Kasumi-1 (cell line): ENCODE measurements at places on chromosomes 7 and 10.
A peak's percentile ranks its signal among the peaks of the same experiment; 100 is the strongest.

DNA sequence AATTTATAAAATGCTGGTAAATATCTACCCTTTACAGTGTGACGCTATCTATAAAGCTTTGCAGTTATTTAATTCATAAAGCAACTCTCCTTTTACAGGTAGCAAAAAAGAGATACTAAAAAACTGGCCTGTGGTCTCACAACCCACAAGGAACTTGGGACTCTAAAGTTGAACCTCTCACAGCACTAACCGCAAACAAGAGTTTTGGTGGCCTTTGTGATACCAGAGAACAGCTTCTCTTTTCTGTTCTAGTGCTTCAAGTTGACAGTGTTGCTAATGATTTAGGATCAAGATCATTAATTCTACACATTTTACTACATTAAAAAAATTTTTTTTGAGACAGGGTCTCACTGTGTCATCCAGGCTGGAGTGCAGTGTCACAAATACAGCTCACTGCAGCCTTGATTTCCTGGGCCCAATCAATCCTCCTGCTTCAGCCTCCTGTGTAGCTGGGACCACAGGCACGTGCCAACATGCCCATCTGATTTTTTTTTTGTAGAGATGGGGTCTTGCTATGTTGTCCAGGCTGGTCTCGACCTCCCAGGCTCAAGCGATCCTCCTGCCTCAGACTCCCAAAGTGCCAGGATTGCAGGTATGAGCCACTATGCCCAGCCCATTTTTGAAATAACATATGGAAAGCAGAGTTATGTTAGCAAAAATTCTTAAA, 56.0 kb upstream of the ST8SIA6 start:
- peak; percentile 11 for DNase-seq

DNA sequence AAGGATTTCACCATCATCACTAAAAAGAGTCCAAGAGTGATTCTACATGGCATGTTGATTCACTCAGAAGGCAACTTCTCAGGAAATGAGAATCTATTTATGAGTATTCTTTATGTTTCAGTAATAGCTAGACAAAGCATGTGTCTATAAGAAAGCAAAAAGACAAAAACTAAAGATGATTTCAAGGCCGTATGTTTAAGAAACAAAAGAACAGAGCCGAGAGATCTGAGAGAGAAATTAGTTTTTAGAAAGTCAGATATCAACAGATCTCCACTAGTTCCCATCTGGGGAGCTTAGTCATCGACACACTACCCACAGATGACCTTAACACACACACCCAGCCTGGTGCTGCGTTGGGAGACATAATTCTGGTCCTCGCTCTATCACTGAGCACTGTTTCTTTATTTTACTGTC, 21.0 kb downstream of the PIP4K2A start:
- DNase-seq = no peak

DNA sequence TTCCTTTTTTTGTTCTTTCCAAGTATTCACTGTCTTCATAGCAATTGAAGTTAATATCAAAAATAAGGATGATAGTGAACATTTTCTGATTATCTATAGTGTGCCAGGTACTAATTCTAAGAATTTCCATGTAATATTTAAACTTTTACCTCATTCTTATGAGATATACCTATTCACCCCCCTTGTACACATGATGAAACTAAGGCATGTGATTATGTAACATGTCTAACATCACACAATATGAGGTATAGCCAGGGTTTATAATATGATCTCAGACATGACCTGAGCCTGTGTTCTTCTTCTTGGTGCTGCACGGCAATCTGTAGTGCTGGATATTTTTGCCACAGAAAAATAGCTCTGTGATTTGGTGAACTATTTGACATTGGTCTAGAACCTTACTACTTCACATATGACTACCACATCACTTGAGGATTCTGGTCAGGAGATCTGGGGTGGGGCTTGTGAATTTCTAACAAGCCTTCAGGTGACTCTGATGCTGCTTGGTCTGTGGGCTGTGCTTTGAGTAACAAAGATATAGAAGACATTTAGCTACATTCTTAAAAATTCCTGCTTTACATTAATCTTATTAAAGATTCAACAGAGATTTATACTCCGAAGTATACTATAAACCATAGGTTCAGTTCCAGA, 79.1 kb downstream of the TRIM24 start:
- no peak for DNase-seq

- DNase-seq = peak; percentile 57
Observed at GRCh38 chr10:89389254-89389653, 3.2 kb upstream of the IFIT1 start.

DNA sequence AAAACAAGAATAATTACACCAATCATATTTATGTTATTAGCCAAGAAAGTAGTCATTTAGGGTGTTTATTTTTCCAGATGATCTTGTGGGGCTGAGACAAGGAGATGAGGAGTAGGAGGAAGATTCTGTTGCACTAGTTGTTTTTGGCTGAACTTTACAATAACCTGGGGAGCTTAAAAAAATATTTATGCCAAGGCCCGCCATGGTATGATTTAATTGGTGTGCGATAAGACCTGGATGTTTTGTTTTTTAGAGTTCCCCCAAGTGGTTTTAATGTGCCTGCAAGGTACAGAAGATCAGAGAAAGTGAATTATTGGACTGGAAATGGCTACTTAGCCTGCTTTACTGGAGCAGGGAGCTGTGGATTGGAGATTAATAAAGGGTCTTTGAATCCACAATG, 7.1 kb upstream of the ZNF282 start:
- no peak for DNase-seq

- no peak for DNase-seq
Observed at GRCh38 chr10:26738301-26738911, 40.9 kb downstream of the PDSS1 start.

DNA sequence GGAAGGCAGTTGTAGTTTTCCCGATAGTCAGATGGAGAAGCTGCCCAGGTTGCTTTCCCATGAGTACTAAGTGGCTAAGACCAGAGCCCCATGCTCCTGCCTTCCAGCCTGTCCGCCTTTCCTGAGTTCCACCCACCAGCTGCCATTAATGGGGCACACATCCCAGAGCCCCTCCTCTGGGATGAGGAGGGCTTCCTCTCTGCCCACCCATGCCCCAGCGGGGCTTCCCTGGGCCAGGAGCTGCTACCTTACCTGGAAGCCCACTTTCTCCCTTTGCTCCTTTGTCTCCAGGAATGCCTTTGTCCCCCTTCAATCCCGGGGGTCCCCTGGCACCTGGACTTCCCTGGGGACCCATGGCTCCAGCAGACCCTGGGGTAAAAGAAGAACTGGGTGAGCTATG, 7.8 kb downstream of the SFTPD start:
- no peak for DNase-seq

DNA sequence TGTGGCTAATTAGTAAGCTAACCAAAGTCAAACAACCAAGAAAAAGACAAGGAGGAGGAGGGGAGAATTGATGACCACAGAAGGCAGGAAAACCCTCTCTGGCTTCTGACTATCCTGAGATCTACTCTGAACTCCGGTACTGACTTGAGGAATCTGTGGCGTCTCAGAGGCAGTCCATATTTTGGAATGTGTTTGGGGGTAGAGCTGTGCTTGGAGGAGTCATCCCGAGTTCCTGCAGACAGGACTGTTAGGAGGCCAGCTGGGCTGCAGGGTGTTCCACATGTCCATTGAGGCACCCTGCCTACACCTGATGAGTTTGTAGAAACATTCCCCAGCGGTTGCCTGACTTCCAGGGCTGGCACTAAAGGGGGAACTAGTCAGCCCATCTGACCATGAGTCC, 91.6 kb downstream of the PLCE1 start:
- DNase-seq = no peak

GRCh38 chr10:3239920-3240894, 67.6 kb upstream of the PITRM1 start:
- DNase-seq = no peak

DNA sequence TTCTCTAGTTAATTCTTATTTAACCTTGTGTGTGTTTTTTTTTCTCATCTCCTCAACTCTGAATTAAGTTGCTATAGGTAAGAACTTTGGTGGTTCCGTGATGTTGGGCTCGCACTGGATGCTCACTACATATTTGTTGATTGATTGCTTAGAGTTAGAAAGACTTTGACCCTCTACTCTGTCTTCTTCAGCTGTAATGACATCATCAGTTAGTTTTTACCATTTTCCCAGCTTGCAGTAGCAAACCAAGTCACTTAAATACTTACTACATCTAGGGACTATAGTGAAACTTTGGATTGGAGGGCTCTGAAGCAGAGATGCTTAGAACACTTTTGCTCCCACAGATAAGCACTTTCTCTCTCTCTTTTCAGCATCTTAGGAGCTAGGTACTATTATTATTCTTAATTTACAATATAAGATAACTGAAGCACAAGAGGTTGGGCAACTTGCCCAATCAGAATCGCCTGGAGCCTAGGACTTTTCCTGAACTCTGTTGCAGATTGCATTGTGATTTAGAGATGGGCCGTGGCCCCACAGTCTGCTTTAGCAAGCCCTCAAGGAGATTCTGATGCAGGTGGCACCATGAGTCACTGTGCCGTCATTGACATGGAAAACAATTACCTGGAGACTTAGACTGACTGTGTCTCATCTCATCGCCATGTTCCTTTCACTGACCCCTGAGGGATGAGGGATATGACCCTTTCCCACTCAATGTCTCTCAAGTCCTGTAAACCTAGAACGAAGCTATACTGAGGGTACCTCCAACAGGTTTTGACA, 471.9 kb upstream of the PODXL start:
- DNase-seq = no peak

DNA sequence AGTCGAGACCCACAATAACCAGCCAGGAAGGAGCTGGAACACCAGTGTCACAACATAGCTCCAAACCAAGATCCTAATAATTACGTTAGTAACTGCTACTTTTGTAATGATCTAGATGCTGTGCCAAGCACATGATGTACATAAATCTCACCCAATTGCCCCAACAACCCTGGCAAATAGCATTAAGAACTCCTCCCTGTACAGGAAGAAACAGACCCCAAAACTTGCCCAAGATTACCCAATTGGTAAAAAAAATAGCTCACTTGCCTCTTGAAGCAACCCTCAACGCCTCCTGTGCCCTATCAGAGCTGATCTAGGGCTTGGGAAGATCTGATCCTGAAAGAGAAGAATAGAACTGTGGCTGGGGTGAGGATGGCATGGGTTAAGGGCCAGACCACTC, 628.7 kb upstream of the AUTS2 start:
- DNase-seq = no peak

GRCh38 chr10:13823709-13824405, 237.1 kb downstream of the PRPF18 start:
- DNase-seq = no peak

DNA sequence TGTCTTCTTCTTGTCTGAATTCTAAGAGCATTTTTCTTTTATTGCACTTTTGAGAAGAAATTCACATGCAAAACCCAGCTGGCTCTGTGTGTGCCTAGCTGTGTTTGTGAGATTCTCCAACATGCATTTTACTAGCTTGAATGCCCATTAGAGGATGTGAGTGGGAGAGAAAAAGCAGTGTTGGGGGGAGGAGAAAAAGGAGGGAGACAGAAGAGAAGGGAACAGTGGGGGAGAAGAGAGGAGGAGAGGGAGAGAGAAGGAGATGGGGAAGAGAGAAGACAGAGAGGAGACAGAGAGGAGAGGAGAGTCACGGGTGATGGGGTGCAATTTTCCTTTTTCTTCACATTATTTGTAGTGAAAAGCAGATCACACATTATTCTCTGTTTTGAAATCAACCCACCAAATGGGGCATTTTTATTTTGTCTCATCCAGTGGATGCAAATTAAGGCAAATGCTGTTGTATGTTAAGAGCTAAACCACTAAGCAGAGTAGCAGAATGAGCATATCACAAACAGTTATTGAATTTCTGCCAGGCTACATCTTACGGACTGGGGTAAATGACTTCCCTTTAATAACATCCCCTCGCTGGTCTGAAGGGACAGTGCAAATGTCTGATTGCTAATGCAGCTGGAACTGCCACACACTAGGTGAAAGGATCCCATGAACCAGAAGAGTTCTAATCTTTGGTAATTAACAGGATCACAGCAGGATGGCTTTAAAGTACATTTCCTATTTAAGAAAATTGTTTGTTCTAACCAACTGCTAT, 849 bp downstream of the LRRN3 start:
- no peak for DNase-seq

GRCh38 chr10:29634105-29634504, 666 bp downstream of the SVIL start:
- DNase-seq = no peak

GRCh38 chr7:36514289-36515243, 124.9 kb downstream of the ANLN start:
- DNase-seq = no peak

- DNase-seq = no peak
Observed at GRCh38 chr7:22124941-22125340, 179.2 kb upstream of the CDCA7L start.

- no peak for DNase-seq
Observed at GRCh38 chr7:833601-834258, 1.5 kb downstream of the SUN1 start.

GRCh38 chr7:35380739-35381224, 126.9 kb upstream of the TBX20 start:
- peak; percentile 66 for DNase-seq

DNA sequence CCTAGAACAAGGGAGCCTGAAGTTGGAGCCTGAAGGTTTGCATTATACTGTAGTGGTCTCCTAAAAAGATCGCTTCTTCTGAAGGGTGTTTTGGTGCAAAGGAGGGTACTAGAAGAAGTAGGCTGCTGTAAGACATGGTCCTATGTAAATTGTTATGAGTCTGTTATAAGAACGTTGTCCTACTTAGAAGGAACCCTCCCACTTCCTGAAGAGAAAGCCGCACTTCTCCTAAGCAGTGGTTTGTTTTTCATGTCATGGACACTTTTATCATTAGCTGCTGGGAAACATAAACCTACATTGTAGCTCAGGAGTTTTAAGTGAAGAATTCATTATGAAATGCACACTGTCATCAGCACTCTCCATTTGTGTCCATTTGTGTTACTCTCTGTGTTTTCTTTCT, 129.1 kb upstream of the ITGB1 start:
- peak; percentile 79 for DNase-seq

DNA sequence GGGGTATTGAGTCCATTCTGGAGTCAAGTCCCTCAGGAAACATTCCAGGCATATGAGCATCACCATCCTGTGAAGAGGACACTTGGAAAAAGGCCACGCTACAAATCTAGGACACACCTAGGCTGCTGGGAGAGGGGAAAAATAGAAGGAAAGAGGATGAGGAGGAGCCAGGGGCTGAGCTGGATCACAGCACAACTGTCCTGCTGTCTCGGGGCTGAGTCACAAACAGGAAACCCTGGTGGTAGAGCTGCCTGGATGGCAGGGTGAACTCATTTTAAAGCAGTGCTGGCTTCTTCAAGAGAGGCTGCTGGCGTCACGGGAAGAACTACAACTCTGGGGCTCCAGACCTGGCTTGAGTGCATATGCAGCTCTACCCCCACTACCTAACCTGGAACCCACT, 151.5 kb downstream of the RNF216 start:
- peak; percentile 48 for DNase-seq

- no peak for DNase-seq
Observed at GRCh38 chr10:120891365-120891764, 40.2 kb downstream of the WDR11 start.

- DNase-seq = no peak
Observed at GRCh38 chr7:100975371-100975821, 6.0 kb downstream of the MUC12 start.

GRCh38 chr7:16801111-16801542, 3.7 kb downstream of the AGR2 start:
- DNase-seq = peak; percentile 63

GRCh38 chr10:85902051-85902450, 464.5 kb downstream of the GRID1 start:
- DNase-seq = no peak

GRCh38 chr7:106175507-106175906, 63.4 kb upstream of the SYPL1 start:
- DNase-seq = no peak

GRCh38 chr10:96513305-96513697, 425 bp downstream of the TLL2 start:
- no peak for DNase-seq
